ENCODE measurements at places on chromosomes 2 and 18.

DNA sequence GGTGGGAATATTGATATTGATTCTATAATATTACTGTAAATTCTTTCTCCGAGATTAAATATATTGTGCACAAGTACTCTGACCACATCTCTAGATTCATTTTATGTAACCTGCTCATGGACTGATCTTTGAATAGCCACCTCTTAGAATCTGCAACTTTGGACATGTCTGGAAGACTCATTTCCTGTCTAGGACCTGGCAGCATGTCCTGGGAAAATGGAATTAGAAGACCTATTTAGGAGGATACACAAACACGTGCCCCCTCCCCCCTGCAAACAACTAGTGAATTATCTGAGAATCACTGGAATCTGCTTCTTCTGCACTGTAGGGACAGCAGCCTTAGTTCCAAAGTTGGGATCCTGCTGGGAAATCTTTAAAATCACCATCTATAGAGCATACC is 94.1 kb downstream of the UBE2E3 start:
- DNase-seq, result no peak

GRCh38 chr2:29053223-29053622 is 21.1 kb downstream of the PCARE start:
- DNase-seq, result no peak

DNA sequence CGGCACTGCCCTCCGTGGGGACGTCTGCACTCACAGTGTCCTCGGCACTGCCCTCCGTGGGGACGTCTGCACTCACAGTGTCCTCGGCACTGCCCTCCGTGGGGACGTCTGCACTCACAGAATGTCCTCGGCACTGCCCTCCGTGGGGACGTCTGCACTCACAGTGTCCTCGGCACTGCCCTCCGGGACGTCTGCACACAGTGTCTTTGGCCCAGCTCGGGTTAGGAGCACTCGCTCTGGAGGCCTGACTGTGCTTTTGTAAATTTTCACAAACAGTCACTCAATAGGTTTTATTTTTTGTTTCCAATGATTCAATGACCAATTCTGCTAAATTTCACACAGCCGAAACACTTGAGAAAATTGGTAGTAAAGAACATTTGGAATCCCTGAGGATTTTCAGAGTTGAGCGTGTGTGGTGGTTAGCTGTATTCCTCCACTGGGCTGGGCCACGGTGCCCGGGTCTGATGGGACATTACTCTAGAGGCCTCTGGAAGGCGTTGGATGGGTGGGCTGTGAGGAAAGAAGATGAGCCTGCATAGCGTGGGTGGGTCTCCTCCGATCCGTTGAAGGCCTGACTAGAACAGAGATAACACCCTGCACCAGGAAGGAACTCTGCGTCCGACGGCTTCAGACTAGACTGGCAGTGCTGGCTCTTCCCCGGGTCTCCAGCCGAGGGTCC is 134.8 kb downstream of the RTP5 start:
- DNase-seq, result no peak

- no peak for DNase-seq
Observed at GRCh38 chr18:32804134-32804888, 31.5 kb upstream of the KLHL14 start.

- no peak for DNase-seq
Observed at GRCh38 chr2:107313316-107313715, 427.3 kb upstream of the ST6GAL2 start.

- no peak for DNase-seq
Observed at GRCh38 chr2:51000849-51001617, 30.9 kb downstream of the NRXN1 start.

DNA sequence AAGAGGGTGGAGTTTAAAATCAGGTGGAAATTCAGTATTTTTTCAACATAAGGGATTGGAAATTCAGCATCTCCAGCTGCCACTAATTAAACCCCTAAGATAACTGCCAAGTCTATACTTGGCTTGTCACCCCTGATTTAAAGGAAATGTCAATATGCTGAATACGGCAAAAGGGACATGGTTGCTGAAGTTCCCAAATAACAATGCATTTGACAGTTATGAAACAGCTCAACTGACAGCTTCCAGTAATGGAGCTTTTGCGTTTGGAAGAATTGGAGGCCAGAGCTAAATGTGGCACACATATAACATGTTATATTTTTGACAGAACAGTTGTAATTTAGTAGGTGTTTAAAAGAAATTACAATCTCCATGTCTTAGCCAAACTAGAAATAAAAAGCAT is 1867.9 kb upstream of the LRRTM1 start:
- DNase-seq, result no peak

- DNase-seq, result no peak
Observed at GRCh38 chr2:144455987-144456386, 63.9 kb downstream of the ZEB2 start.

DNA sequence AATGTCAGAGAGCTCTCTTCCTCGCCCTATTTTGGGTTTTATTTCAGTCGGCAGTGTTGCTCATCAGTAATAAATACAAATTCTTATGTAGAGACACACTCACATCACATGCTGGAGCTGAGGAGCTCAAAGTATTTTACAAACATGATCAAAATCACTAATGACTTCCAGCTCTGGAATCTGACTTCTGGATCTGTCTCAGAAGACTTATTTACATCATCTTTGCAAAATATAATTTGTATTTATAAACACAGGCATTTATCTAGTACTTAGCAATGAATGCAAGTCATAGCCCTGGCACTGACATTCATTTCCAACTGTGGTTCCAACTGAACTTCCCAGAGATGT is 327.1 kb downstream of the NCKAP5 start:
- no peak for DNase-seq

- DNase-seq, result no peak
Observed at GRCh38 chr2:88554189-88554588, 73.1 kb downstream of the EIF2AK3 start.

DNA sequence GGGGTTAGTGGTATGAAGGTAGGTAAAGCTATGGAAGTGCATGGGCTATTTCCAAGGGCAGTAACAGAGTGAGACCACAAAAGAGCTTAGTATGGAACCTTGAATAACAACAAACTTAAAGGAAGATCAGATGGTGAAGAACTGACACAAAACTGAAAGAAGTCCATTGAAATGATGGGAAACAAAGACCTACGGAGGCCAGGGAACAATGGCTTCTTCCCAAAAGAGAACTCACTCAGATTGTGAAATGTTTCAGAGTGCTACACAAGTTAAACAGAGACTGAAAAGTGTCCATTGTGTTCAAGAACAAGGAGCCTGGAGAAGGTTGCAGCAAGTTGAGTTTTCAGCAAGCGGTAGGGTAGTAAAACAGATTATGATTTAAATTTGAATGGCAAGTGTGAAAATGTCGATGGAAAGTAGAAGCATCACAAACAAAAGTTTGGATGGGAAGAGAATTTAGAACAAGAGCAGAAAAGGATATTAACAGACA is 700.0 kb upstream of the NXPH2 start:
- no peak for DNase-seq

GRCh38 chr2:68774569-68775271 is 40.1 kb downstream of the ARHGAP25 start:
- DNase-seq, result peak; percentile 74

GRCh38 chr18:51342815-51343214 is 145.3 kb upstream of the MEX3C start:
- DNase-seq, result no peak

DNA sequence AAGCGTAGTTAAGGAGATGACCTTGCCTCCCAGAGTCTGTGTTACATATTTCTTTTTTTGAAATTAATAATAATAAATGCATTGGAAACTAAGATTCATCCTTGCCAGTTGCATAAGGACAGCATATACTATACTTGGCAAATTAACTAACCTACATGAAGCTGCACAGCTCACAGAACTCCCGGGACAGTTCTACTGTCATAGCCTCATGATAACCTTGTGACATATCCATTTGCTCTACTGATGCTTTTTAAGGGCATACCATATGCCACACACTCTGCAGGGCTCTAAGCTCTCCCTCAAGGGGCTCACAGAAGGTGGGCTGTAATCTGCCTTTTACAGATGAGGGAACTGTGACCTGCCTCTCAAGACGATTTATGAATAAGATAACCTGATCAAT is 3.8 kb downstream of the ITGB1BP1 start:
- DNase-seq, result no peak

- no peak for DNase-seq
Observed at GRCh38 chr2:178928077-178928476, 120.9 kb upstream of the TTN start.

- no peak for DNase-seq
Observed at GRCh38 chr2:231926761-231927565, 767 bp upstream of the NPPC start.

DNA sequence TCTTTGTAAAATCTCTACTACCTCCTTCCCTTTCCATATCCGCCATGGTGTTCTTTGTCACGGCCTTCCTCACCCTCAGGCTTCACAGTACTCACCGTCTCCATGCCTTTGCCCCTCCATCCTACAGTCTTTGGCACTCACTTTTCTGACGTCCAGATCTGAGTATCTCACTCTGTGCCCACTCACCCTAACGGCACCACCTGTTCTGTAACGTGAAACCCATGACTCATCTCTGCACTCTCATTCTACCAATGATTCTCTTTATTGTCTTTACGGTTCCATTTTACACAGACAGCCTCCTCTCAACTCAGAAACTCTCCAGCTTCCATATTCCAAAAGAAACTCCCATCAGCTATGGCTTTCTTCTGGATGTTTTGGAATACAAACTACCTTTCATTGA is 56.7 kb downstream of the NETO1 start:
- DNase-seq, result no peak

GRCh38 chr2:157923598-157924217 is 47.6 kb upstream of the ACVR1 start:
- no peak for DNase-seq

- DNase-seq, result no peak
Observed at GRCh38 chr2:12008425-12009061, 262.1 kb downstream of the LPIN1 start.

DNA sequence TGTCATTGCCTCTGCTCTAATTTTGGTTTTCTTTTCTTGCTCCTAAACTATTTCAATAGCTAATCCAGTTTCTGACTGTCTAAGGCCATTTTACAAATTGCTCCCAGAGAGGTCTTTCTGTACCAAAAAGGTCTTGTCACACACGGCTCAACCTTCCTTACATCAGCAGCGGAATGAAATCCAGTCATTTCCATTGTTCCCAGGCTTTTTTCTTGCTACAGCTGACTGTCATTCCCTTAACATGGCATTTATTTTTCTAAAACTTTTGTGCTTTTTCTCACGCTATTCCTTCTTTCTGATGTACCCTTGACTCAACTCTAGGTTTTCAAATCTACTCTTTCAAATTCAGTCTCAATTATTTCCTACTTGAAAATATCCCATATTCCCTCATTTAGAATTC is 24.3 kb downstream of the FAM171B start:
- no peak for DNase-seq

DNA sequence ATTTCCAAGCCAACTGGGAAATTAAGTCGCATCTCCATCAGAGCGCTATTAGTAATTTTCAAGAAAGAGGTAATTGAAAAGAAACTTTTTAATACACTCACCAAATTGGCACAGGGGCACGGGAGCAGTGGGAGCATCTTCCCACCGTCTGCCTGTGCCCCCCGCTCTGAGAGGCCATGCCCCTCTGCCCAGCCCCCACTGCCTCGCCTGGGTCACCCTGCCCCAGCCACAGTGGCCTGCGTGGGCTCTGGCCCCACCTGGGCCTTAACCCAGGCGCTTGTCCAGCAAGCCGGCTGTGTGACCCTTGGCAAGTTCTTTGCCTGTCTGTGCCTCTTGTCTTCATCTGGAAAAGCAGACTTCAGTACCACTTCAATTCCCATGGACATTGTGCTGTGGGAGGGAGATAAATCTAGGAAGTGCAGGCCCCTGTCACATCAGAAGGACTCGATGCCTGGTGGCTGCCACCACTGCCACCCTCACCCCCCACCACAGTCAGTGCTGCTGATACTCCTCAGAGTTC is 31.9 kb downstream of the GLI2 start:
- no peak for DNase-seq

DNA sequence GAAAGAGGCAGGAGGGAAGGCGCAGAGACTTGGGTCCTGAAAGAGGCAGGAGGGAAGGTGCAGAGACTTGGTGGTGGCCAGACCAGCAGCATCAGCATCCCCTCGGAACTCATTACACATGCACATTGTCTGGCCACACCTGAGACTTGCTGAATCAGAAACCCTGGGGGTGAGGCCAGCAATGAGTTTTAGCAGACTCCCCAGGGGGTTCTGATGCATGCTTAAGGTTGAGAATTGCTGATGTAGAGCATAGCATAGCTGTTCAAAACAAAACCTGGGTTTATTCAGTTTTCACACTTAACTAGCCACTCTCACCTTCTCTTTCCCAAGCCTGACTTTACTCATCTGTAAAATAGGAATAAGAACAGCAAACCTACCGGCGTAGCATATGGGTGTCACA is 122.9 kb downstream of the MRO start:
- no peak for DNase-seq

- no peak for DNase-seq
Observed at GRCh38 chr18:37537868-37538525, 27.6 kb downstream of the CELF4 start.

GRCh38 chr18:57337890-57338289 is 14.5 kb upstream of the ST8SIA3 start:
- no peak for DNase-seq

DNA sequence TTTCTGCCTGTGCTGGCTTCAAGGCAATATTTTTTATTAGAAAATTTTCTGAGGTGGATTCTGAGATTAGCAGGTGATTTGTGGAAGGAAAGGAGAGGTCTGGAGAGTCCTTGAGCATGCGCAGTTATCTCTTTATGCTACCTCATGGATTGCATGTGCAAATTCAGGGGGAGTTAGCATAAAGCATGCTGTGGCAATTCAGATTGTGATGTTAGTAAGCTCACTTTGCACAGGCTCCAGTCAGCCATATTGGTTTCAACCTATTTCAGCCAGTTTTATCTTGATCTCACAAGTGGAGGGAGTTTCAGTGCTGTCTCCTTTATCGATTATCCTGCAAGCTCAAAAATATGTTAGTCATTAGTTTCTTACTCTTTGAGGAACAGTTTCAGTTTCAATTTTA is 2012.3 kb upstream of the PIK3C3 start:
- DNase-seq, result no peak

- no peak for DNase-seq
Observed at GRCh38 chr18:49225160-49225559, 235.3 kb downstream of the DYM start.

DNA sequence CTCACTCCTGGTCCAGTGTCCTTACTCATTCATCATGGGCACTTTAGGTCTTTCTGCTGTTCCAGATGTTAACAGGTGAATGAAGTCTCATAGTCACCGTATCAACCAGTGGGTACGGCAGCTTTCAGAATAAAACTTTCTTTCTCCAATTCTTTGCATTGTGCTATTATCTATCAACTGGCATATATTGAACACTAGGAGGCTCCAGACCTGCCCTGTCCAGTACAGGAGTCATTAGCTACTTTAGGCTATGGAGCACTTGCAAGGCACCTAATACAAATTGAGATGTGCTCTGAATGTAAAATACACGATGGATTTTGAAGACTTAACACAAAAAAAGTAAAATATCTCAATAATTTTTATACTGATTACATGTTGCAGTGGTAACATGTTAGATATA is 43.2 kb upstream of the NEB start:
- no peak for DNase-seq

- no peak for DNase-seq
Observed at GRCh38 chr2:135162786-135163185, 110.7 kb downstream of the RAB3GAP1 start.

GRCh38 chr18:78640246-78640995 is 339.2 kb upstream of the SALL3 start:
- DNase-seq, result no peak
